Uterus (tissue), 4 donors: ENCODE measurements at places on chromosomes 7 and 10.

- DNase-seq: no peak
These were observed 195.8 kb upstream of the NEBL start for GRCh38 chr10:21092683-21093524.

- DNase-seq: no peak
These were observed 80.8 kb downstream of the NKX6-2 start for GRCh38 chr10:132705173-132705572.

- DNase-seq: no peak
These were observed 724.6 kb upstream of the NRP1 start for GRCh38 chr10:34058845-34059614.

- DNase-seq: no peak
These were observed 910 bp downstream of the ARHGAP19 start for GRCh38 chr10:97291357-97292096.

DNA sequence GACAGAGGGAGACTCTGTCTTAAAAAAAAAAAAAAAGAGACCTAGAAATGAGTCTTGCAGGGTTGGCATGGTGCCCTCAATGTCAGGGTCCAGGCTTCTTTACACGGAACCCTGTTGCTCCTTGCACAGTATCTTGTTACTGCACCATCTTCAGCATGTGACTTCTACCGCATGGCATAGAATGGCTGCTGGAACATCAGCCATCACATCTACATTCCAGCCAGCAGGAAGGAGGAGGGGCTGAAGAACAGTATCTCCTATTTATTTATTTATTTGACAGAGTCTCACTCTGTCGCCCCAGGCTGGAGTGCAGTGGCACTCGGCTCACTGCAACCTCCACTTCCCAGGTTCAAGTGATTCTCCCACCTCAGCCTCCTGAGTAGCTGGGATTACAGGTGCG lies 3.7 kb upstream of the ACHE start:
- DNase-seq: no peak

DNA sequence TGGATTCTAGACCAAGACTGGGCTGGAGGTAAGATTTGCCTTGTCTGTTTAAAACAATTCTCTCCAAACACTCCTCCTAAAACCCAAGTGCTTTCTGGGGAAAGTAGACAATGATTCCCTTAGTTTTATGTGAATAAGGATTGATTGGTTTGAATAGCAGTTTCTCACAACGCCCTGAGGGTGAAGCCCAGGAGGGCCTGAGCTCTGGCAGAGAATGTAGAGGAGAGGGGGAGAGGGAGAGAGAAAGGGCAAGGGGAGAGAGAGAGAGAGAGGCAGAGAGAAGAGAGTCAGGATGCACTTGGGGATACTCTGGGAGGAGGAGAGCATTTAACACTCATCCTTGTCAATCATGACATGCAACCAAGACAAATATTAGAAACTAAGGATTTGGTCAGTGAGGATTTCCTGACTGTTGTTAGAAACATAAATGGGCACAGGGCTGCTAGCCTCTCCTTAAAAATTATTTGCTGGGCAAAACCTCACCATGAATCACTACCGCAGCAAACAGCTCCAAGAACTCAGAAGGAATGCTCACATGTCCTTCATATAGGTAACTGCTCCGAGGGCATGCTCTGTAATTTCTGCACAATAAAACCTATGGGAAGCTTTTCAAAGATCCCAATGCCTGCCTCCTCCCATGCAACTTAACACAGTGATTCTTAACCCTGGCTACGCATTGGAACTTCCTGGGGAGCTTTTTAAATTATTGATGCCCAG lies 55.2 kb upstream of the RAPGEF5 start:
- DNase-seq: no peak

DNA sequence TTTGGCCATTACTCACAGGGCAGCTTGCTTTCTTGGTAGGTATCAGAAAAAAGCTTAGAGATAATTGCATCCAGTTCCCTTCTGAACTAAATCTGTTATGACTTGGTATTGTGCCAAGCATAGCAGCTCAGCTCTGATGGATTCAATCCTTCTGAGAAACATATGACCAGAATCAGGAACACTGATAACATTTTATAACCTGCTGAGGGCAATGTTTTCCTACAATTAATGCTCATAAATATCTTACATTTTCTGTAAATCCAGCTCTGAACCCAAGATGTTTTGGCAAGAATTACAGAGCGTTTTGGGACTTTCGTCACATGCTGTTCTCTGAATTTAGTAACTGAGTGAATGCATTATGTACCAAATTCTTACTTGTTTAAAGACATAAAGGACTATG lies 167.8 kb downstream of the KIF20B start:
- no peak for DNase-seq

- no peak for DNase-seq
These were observed 296.7 kb upstream of the GNAI1 start for GRCh38 chr7:79837915-79838314.

DNA sequence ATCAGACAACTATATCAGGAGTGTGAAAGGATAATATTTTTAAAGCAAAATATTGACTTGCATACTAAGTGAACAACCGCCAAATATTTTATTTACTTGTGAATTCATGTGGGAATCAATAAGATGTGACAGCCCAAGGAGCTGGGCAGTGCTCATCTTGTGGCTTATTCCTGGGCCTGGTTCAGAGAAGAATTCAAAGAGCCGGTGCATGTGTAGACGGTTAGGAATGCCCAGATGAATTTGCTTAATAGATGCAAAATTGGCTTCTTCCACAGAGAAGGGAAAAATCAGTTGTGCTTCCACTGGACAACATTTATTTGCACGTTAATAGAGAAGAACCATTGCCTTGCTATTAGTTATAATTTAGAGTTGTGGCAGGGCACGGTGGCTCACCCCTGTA lies 4.4 kb downstream of the MYL7 start:
- DNase-seq: no peak

DNA sequence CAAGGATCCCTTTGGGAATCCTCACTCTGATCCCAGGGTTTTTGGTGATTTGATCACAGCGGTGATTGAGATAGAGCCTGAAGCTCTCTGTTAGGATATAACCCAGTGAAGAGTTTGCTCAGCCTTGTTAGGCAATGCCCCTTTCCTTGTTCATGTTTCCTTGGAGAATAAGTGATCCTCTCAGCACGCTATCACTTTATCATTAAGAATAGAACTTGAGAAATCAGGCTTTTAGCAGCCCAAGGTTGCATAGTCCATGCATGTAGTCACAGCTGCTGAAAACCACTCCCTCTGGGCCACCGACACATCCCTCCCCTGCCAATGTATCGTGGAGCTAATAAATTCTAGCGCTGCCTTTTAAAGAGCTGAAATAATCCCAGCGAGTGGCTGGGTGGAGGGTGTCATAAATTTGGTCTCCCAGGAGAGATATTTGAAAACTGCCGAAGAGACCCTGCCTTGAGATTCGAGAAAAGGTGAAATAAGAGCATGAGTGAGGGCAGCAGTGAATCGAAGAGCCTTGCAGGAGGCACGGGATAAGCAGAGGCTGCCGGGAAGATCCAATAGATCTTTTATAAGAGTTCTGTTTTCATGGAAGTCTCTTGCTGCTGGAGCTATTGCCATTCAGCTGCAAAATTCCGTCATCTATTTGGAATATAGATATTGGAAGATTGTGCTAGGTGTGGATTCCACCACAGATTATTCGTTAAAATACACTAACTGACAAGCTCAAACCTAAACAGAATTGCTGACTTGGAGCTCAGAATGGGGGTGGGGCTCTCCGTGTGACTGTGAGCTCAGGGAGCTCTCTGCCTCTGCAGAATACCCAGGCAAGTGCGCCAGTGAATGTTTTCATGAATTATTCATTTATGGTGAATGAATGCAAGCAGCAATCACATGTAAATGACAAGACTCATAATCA lies 249.8 kb downstream of the TRIL start:
- DNase-seq: peak; percentile 40

DNA sequence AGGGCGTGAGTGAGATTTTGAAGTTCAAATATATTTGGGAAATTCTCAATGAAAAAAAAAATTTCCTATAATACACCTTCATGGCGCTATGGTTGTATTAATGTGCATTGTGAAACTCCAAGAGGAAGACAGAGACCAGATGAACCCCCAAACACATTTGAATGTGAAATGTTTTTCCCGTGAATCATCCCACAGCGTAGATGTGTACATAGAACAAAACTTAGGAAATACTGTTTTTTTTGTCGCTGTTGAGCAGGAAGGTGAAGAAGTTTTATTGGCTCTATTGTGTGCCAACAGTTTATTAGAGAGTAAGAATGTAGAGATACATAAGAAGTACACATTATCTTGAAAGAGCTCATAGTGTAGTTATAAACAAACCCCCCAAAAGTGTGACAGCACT lies 134.0 kb downstream of the KCND2 start:
- DNase-seq: no peak

GRCh38 chr7:128705891-128706333 lies 33.2 kb upstream of the CALU start:
- DNase-seq: no peak

DNA sequence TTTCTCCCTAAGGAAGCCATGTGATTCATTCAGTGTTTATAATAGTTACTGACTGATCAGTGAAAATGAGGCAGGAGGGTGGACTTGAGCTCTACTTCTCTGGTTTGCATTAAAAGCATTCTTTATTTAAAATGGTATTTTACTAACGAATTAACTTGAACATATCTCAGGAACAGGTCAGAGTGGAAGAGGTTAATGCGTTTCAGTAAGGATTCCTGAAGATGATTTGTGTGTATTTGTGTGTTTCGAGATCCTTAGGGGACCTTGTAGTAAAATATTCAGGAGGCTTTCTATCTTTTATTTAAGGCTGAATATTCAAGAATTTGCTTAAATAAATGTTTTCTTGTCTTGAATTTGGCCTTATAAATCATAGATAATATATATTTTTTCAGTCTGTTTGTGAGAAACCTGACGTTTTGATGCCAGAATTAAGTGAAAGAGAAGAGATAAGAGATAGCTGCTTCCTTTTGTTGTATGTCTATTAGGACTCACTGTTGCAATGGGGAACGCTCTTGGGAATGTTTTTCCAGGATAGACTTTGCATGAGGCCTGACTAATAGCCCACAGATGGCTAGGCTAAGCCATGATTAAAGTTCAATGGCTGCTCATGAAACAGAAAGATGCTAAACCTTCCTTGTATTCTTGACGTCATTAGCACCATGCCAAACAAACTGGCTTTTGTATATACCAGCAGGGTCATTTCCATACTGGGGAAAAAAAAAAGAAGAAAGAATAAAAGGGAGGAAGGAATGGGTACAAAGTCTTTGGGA lies 93.8 kb upstream of the MTPN start:
- DNase-seq: no peak

GRCh38 chr10:103849880-103850571 lies 5.3 kb downstream of the SH3PXD2A start:
- DNase-seq: no peak
